Left colon (tissue), 2 donors: ENCODE measurements at places on chromosomes 2 and 18. TPM values are rescaled to one million over a fixed set of nuclear protein-coding genes. Genes with fewer than 3 reads are reported as not detected.

Gene ZNF516
- 23.6 TPM for total RNA-seq

DNA sequence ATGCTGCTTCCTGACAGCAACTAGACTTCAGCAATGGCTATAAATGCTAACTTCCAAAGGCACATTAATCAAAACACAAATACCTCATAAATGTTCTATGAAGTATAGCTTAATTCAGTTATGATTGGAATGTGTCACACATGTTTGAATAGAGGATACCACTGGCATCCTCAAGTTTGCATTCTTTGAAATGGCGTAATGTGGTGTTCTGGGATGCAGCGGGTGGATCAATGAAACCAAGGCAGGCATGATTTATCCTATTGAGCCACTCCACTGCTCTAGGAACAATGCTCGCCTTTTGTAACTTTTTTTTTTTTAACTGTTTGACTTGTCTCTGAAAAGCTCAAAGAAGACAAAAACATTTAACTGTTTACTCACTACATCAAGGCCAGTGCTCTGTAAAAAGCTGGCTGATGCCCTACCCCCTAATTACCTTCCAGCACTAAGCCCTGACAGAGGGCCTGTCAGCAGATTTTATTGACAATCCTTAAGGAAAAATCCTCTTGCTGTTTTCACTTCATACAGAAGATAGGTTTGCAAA, 278.8 kb upstream of the SESTD1 start:
- DNase-seq, result no peak

Gene GATA6
- 46.1 TPM for total RNA-seq

Gene PLB1
- 0.98 TPM for total RNA-seq

Gene POTEJ
- total RNA-seq, result 0.08 TPM

Gene PLCD4
- 1.0 TPM for total RNA-seq

GRCh38 chr2:122670897-122671296, 915.4 kb downstream of the TSN start:
- no peak for DNase-seq

GRCh38 chr2:32699151-32699550, 71.3 kb downstream of the TTC27 start:
- DNase-seq, result no peak

Gene TMEM182
- 2.5 TPM for total RNA-seq

Gene UGT1A6
- total RNA-seq, result 6.4 TPM

GRCh38 chr2:166140932-166141331, 13.1 kb upstream of the SCN1A start:
- DNase-seq, result no peak

GRCh38 chr18:2258954-2259353, 312.4 kb downstream of the METTL4 start:
- no peak for DNase-seq

- DNase-seq, result no peak
Observed at GRCh38 chr18:11728249-11728648, 39.2 kb downstream of the GNAL start.

DNA sequence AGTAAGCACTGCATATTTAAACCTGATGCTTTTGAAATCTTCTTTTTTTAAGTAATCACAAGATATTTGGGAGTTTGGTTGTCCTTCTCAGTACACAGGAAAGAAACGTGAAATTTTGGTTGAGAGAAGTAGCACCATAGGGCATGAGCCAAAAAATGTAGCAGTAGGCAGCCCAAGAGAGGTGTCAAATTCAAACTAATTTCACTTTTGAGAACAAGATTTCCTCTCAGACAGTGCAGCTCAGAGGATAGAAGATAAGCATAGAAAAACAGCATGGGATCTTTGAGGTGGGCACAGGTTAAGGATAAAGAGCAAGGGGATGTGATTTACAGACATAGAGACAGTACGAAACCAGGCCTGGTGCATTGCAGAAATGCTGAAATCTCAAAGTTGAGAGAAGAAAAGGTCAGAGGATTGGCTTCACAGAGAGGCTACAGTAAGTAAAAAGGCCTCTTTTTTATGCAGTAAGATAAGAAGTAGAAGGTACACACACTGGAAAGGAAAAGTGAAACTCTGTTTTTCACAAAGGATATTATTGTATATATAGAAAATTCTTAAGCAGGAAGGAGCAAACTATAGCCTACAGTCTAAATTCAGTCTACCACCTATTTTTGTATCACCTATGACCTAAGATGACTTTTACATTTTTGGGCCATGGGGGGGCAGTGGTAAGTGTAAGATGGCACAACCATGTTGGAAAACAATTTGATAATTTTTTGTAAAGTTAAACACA, 89.8 kb downstream of the PKP4 start:
- DNase-seq, result no peak

DNA sequence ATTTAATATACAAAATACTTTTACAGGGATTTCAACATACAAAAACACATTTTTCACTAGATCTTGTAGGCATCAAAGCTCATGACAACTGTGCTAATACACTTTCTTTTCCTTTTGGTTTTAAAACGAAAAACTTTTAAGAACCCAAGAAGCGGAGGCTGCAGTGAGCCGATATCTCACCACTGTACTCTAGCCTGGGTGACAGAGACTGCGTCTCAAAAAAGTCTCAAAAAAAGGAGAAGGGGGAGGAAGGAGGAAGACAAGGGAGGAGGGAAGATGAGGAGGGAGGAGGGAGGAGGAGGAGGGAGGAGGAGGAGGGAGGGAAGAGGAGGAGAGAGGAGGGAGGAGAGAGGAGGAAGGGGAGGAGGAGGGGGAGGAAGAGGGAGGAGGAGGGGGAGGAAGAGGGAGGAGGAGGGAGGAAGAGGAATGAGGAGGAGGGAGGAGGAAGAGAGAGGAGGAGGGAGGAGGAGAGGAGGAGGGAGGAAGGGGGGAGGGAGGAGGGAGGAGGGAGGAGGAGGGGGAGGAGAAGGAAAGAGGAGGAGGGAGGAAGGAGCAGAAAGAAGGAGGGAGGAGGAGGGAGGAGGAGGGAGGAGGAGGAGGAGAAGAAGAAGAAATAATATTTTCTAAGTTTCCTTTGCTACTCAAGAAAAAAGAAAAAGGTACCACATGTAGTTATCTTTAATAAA, 13.8 kb downstream of the ROCK2 start:
- no peak for DNase-seq

Gene CNOT11
- 50.6 TPM for total RNA-seq

DNA sequence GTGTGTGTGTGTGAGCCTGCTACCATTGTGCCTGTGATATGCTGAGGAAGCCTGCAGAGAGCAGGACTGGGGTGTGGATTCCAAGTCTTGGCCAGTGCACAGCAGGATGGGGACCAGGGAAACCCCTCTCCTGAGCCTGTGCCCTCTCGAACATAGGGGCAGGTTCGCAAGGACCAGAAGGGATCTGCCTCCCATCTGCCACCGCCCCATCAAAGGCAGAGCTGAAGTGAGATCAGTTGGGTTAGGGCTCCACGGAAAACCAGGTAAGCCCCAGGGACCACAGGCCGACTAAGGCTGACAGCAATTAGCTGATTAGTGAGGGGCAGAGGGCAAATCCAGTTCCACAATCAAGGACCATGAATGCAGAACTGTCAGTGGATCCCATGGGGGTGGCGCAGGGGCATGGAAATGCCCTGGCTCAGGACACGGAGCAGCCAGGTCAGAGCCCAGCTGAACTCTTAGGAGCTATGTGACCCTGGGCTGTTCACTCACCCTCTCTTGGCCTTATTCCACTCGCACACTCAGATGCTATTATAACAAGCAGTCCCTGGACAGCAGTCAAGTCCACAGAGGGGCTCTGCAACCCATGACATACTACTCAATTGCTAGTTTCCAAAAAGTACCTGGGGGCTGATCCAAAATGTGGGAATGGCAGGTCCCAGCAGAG, 84.2 kb upstream of the ID2 start:
- no peak for DNase-seq

- DNase-seq, result no peak
Observed at GRCh38 chr2:85769983-85770362, 16.2 kb downstream of the ATOH8 start.

Gene SPAG16
- 21.0 TPM for total RNA-seq

DNA sequence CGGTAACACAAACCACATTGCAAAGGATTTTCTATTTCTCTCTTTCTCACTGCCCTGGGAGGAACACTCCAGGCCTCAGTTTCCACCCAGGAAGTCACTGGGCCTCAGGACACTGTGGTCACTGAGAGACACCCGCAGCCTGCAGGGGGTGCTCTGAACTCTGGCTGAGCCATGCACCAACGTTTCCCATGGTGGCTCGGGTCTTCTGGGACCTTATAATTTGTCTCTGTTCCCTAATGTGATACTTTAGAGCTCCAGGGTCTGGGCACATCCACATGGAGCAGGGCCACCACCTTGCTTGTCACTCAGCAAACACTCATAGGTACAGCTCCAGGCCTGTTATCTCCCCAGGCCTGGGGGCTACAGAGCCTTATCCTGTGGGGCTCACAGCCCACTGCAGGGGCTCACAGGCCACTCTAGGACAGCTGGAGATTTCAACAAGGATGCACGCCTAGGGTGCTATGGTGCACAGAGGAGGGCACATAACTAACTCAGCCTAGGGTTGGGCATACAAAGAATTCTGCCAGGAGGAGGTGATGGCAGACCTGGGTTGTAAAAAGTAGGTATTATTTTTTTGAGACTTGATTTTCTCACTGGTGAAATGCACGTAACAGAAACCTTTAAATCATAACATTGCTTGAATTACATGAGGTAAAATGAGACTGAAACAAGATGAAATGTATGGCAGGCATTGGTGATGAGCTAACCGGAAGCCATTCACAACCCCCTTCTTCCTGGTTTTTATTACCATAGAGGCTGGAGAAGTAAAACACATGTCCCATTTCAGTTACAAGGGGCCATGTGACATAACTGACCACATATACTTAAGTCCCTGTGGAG, 3.0 kb upstream of the HS1BP3 start:
- DNase-seq, result no peak

- DNase-seq, result no peak
Observed at GRCh38 chr2:137862651-137863050, 101.6 kb upstream of the HNMT start.

- no peak for DNase-seq
Observed at GRCh38 chr18:12441475-12442034, 33.8 kb downstream of the PRELID3A start.

- DNase-seq, result no peak
Observed at GRCh38 chr2:44464437-44464836, 102.7 kb downstream of the CAMKMT start.

Gene FAM110C
- total RNA-seq, result 26.6 TPM

GRCh38 chr2:79944205-79944604, 360.3 kb downstream of the LRRTM1 start:
- no peak for DNase-seq

DNA sequence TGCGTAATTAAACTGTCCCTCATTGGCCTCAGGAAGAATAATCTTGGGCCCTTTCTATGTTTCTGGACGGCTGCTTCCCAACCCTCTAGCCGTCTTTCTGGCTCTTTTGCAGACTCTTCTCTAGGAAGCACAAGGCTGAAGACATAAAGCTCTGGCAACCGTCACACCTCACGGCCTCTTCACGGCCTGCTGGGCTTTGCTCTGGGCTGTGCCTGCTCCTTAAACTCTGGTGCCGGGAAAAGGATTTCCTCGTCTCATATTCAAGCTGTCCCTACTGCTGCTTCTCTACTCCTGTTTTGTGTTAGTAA, 36.0 kb upstream of the WIPF1 start:
- no peak for DNase-seq

GRCh38 chr18:14970027-14970426, 222.1 kb downstream of the ANKRD30B start:
- DNase-seq, result no peak

DNA sequence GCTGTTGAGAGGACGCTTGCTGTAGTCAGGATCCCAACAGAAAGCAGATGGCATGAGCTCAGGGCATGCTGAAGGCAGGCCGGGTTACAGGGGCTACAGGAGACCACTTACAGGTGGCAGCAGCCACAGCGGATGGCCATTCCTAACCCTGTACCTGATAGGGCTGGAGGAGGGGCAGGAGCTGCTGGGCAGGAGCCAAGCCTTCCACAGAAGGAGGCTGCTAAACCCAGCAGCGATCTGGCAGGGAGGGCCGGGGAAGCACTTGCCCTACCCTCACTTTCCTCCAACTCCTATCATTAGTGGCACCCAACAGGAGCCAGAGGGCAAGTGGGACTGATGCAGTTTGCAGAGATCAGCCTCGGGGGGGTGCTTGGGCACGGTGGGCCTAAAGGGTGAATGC, 2.0 kb downstream of the ASB18 start:
- DNase-seq, result no peak

- DNase-seq, result no peak
Observed at GRCh38 chr2:10348891-10349290, 46.2 kb downstream of the HPCAL1 start.

DNA sequence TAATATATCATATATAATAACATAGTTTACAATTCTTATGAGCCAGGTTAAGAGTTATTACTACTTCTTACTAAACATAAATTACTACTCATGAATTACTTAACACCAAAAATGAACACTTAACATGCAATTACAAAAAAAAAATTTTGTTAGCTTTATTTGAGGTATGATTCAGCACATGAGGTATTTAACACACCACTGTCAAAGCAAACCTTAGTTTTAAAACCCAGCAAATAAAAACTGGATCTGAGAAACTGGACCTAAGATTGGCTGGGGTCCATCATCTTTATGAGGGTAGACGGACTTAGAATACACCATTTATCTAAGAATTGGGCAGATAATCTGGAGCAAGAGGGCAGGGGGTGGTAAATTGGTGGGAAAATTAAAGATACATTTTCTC, 81.8 kb upstream of the CREB1 start:
- no peak for DNase-seq

GRCh38 chr18:59884351-59884750, 15.4 kb upstream of the PMAIP1 start:
- DNase-seq, result no peak

- no peak for DNase-seq
Observed at GRCh38 chr2:240172071-240172895, 31.8 kb upstream of the OTOS start.

Gene TDRD15
- total RNA-seq, result not detected

GRCh38 chr18:74234326-74235171, 57.2 kb downstream of the CYB5A start:
- peak; percentile 75 for DNase-seq
